ENCODE measurements at places on chromosomes 1 and 21. TPM values are rescaled to one million over a fixed set of nuclear protein-coding genes. Genes with fewer than 3 reads are reported as not detected.

Gene GJA9
- not detected for total RNA-seq

Gene NBPF4
- total RNA-seq = not detected

Gene SPRR1B
- not detected for total RNA-seq

Gene KHDRBS1
- 86.4 TPM for total RNA-seq

Gene SLC30A10
- total RNA-seq = not detected

All from glomerular endothelial cell (primary cell).